Fibroblast of the conjunctiva (primary cell): ENCODE measurements at places on chromosomes 7 and 10.

GRCh38 chr10:102603946-102604345 is 40.3 kb upstream of the TRIM8 start:
- DNase-seq, result no peak

- DNase-seq, result peak; percentile 80
Measured at GRCh38 chr7:81638198-81638597, 131.6 kb downstream of the HGF start.

DNA sequence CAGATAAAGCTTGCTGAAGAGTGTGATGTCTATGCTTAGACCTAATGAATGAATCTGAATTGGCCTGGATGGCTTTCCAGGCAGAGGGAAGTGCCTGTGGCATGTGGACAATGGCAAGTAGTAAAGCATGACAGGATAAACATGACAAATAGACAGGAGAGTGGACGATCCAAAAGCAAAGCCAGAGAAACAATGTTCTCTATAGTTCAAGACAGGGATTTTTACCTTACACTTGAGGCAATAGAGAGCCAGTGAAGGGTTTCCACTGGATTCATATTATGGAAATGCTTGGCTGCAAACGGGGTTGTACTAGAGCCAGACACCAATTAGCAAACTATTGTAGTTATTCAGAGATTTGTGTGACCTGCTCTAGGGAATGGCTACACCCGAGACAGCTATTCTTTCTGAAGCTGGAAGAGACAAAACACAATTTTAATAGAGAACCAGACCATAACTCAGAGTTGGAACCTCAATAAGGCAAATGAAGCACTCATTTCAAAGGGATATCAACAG is 2.3 kb downstream of the AGMO start:
- DNase-seq, result no peak

GRCh38 chr7:41134300-41135255 is 568.3 kb downstream of the INHBA start:
- DNase-seq, result no peak

GRCh38 chr10:75971402-75972211 is 540.2 kb downstream of the LRMDA start:
- DNase-seq, result peak; percentile 70

DNA sequence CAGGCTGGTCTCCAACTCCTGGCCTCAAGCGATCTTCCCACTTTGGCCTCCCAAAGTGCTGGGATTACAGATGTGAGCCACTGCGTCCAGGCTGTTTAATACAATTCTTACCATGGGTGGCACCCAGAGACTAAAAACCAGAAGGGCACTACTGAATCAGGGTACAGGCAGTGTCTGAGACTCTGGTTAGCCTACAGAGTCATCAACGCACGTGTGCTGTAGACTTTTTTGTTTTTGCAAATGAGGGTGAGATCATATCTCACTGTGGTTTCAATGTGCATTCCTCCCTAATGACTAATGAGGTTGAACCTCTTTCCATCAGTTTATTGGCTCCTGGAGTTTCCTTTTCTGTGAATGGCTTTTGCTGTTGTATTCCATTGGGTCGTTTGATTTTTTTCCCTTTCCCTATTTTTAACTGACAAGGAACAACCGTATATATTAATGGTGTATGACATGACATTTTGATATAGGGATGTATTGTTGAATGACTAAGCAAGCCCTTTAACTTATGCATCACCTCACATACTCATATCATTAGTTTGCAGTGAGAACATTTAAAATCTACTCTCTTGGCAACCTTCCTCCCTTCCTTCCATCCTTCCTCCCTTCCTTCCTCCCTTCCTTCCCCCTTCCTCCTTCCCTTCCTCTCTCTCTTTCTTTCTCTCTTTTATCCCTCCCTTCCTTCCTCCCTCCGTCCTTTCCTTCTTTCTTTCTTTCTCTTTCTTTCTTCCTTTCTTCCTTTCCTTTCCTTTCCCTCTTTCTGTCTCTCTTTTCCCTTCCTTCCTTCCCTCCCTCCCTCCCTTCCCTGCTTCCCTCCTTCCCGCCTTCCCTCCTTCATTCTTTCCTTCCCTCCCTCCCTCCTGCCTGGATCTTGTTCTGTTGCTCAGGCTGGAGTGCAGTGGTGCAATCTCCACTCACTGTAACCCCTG is 9.3 kb upstream of the TMEM270 start:
- peak; percentile 94 for DNase-seq

- no peak for DNase-seq
Measured at GRCh38 chr7:45408409-45408737, 165.8 kb upstream of the ADCY1 start.

- DNase-seq, result no peak
Measured at GRCh38 chr7:36082216-36082615, 70.8 kb upstream of the EEPD1 start.

DNA sequence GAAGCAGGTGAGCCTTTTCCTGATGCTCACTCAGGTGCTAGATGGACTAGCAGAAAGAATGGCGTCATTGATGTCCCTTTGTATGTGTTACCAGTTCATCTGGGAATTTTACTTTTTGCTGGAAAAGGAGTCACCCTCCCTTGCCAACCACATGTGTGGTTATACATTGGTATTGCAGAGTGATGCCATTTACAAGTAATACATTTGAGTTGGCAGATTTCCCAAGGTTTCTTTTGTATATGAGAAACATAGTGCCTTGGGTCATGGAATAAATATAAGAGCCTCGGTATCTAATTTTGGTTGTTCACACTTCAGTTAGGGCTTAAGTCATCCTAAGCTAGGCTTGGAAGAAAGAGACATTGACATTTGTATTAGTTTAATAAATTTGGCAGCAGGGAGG is 10.4 kb upstream of the ATXN7L1 start:
- DNase-seq, result no peak

- DNase-seq, result peak; percentile 49
Measured at GRCh38 chr10:31618541-31619291, 299.7 kb downstream of the ZEB1 start.

DNA sequence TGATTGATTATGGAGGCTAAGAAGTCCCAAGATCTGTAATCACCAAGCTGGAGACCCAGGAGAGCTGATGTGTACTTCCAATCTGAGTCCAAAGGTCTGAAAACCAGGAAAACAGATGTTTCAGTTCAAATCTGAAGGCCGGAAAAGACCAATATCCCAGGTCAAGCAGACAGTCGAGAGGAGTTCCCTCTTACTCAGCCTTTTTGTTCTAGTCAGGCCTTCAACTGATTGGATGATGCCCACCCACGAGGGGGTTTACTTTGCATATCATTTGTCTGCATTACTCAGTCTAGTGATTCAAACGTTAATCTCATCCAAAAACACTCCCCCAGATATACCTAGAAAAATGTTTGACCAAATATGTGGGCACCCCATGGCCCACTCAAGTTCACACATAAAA is 7.4 kb upstream of the ARID5B start:
- no peak for DNase-seq

GRCh38 chr10:57579926-57580325 is 687.8 kb downstream of the IPMK start:
- DNase-seq, result no peak

DNA sequence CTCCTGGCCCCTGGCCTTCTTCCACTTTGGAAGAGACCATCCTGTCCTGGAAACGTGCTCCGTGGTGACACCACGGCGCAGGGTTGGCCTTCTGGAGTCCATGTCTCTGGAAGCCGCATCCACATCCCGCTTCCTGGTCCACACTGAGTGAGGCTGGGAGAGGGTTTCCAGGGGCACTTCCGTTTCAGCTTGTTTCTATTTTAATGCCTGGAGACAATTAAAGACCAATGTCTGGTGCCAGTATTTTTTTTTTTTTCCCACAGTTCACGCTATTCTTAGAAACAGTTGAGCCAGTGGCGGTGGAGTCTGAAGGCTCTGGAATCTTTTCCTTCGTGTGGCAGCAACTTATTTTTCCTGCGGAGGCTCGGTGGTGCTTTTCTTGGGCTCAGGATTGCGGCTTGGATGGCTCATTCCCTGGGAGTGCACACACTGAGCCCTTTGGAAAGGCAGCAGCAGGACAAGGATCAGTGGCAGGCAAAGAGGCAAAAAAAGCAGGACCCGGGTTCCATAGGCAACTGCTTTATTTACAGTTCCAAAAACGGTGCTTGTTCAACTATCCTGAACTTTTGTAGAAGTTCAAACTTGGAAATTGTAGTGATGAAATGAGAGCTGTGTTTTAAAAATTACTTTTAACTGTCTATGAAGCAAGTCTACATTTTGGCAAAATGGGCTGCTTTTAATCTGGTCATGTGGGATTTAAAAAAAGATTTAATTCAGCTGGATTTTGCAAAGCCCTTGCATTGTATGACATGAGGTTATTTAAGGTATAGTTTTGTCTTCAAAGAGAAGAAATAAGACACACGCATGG is 202.8 kb downstream of the BAMBI start:
- no peak for DNase-seq

DNA sequence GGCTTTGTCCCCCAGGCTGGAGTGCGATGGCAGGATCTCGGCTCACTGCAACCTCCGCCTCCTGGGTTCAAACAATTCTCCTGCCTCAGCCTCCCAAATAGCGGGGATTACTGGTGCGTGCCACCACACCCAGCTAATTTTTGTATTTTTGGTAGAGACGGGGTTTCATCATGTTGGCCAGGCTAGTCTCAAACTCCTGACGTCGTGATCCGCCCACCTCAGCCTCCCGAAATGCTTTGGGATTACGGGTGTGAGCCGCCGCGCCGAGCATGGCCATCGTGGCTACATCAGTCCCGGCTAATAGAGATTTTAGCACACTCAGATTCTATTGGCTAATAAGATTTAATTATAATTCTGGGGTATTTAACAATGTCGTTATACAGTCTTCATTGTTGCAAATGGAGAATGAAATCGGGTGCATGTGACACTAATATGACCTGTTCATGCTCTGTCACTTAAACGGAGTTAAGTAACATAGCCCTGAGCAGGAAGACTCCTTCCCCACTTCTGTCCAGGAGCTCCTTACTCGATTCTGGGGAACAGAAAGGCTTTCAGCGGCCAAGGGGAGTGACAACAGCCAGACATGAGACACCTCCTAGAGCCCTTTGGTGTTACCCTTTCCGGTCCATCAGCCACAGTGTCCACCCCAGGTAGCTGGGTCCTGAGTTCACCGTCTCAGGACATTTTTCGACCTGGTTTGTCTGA is 40.9 kb upstream of the FAM20C start:
- DNase-seq, result no peak

- no peak for DNase-seq
Measured at GRCh38 chr10:127402596-127403409, 146.3 kb upstream of the NPS start.

DNA sequence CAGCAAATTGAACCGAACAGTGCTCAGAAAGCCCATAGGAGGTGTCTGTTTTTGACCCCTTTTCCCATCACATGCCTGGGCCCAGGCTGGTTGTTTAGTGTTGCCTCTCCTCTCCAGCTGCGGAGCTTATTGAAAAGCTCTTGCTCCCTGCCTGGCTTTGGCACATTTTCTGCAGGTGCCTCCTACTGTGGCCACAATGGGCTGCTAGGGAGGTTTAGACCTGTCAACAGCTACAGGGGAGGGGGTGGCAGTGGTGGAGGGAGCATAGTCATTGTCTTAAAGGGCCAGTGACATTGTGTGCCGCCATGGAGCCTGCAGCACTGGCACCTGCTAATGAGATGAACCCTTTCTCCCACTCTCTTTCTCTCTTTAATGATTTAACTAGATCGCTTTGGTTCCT is 13.2 kb upstream of the ENO4 start:
- DNase-seq, result no peak

DNA sequence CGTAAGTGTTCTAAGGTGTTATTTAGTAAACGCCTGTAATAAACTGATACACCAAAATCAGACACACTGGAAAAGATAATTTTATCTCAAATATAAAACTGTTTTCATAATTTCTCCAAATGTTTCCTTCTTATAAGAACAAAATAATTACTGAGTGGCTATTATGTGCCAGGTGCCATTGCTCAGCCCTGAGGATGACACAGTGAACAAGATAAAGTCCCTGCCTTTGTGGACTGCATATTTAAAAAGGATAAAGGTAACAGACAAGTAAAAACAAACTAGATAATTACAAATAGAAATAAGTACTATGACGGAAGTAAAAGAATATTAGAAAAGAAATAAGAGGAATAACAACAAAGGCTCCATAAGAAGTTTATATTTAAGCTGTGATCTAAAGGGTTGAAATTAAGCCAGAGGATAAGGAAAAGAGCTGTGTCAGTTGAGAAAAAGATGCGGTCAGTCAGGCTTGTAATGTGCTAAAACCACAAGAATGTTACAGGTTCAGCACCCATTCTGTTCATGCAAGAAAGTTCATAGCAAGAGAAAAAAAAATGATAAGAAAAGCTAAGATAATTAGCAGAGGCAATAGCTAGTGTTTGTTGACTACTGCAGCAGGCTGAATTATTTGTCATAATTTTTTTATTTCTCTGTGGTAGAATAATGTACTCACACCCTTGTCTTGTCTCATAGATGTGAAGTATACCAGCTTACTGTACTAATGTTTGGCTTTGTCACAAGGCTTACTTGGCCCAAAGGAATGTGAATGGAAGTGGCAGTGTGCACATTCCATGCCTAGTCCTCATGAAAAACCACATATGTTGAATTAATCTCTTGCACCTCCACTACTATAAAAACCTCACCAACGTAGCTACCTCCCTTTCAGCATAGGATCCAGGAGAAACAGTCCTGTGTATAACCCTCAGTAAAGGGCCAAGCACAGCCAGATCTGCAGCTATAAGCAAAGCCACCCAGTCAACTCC is 75.1 kb downstream of the CRPPA start:
- no peak for DNase-seq

GRCh38 chr7:28744951-28745350 is 213.2 kb downstream of the TRIL start:
- DNase-seq, result no peak

- no peak for DNase-seq
Measured at GRCh38 chr7:29045258-29046086, 87.3 kb upstream of the TRIL start.

GRCh38 chr10:113267619-113268562 is 285.0 kb upstream of the HABP2 start:
- peak; percentile 69 for DNase-seq

GRCh38 chr7:28312948-28313347 is 99.4 kb upstream of the CREB5 start:
- no peak for DNase-seq

DNA sequence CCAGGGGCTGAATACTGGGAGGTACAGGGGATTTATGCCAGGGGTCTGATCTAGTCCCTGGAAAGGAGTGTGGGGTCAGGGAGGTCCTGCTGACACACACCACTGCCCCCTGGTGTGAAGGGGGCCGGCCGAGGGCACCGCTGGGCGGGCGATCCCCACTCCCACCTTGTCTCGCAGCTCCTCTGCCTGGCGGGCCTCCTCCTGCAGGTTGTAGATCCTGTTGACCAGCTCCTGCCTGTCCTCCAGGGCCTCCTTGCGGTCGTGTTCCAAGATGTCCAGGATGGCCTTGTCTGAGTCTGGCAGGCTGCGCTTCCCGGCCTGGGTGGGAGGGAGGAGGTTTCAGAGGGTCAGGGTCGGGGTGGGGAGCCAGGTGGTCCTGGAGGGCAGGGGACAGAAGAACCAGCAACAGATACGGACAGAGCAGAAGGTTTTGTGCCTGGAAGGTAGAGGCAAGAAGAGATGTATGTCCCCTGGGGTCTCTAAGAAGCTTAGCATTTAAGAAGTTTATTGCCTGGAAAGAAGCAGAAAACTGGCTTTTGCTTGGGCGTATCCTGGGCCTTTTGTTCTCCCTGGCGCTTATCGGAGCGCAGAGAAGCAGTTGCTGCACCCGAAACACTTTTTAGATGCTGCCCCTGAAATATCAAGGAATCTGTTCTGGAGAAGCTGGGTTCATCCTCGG is 94.5 kb upstream of the GNA12 start:
- DNase-seq, result no peak

GRCh38 chr7:149823631-149824199 is 14.5 kb upstream of the ZNF862 start:
- no peak for DNase-seq
